ENCODE measurements at places on chromosomes 7 and 10.
A peak's percentile ranks its signal among the peaks of the same experiment; 100 is the strongest.

- DNase-seq = no peak
These were observed 11.3 kb upstream of the AKR1C2 start for GRCh38 chr10:5014936-5015335.

- no peak for DNase-seq
These were observed 21.4 kb upstream of the GPR146 start for GRCh38 chr7:1022801-1023465.

GRCh38 chr7:82443547-82444219 is at the start of gene CACNA2D1:
TSS of gene CACNA2D1 (minus strand) at chr7:82443777.
- no peak for DNase-seq

GRCh38 chr10:60729106-60729505 is 49.2 kb upstream of the CDK1 start:
- DNase-seq = no peak

DNA sequence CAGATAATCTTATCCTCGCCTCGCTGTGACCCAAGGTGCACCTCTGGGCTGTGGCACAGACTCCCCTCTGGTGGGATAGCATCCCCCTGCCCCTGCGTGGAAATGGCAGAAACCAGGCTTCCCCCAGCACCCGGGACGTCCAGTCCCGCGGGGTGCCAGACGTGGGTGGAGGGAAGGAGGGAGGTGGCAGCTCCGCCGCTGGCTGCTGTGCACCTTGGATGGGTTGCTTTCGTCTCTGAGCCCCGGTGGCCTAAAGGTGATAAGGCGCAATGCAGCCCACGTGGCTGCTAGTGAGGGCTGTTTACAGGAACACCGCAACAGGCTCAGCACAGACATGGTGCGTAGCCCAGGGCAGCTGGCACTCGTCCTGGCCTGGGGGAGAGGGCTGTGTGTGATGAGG is 13.6 kb upstream of the PDGFA start:
- DNase-seq = no peak

GRCh38 chr10:99996671-99997648 is 12.8 kb downstream of the DNMBP start:
- DNase-seq = no peak

DNA sequence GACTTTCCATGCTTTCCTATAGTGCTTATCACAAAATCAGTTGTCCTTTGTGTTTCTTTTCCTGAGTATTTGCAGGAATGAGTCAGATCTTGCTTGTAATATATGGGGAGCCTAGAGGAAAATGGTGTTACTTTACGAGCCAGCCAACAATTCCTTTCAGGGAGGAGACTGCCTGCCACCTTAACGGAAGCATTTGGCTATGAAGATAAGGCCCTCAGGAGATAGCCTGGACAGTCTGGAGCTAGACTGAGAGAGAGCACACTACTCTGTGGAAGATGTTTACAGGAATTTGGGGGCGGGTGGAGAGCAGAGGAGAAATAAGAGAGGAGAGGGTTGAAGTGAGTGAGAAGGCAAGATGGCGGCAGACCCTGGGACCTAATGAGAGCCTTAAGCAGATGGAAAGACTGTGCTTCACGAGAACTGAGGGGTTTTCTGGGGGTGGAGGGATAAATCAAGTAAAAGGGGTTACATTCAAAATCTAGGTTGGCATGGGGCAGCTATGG is 126.3 kb downstream of the SNX10 start:
- no peak for DNase-seq

DNA sequence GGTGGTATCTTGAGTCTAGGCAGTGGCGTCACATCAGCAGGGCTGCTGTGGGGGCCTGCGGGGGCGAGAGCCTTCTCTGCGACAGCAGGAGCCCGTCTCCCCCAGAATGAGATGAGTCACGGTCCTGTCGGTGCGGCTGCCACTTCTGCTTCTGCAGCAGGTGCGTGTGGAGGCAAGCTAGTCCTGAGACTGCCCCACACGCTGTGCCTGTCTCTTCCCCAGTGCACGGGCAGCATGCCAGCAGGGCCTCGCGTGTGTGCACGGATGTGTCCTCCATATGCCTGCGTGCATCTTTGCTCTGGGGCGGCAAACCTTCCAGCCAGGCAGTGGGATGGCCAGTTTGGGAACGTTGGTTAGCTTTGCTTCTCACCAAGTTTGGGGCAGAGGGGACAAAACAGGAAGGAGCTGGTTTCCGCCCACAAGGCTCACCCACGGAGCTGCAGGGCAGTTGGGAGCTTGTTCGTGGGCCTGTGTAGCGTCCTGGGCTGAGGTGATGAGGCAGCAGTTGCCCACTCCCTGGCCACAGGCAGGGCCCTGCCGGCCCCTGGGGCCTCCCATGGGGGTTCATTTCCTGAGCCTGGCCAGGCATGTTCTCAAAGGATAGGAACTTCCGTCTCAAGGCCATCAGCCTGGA is 60.8 kb upstream of the PPIF start:
- DNase-seq = peak; percentile 71
